ENCODE measurements at places on chromosomes 3 and 15. TPM values are rescaled to one million over a fixed set of nuclear protein-coding genes. Genes with fewer than 3 reads are reported as not detected.

FGF12 gene
- 0.38 TPM for polyA plus RNA-seq

COX17 gene
- 124 TPM for polyA plus RNA-seq

SI gene
- not detected for polyA plus RNA-seq

TMIE gene
- polyA plus RNA-seq, result not detected

CHST13 gene
- polyA plus RNA-seq, result not detected

CDHR4 gene
- polyA plus RNA-seq, result not detected

MESP1 gene
- 1.8 TPM for polyA plus RNA-seq

C3orf52 gene
- polyA plus RNA-seq, result 0.50 TPM

THRB gene
- 0.38 TPM for polyA plus RNA-seq

GXYLT2 gene
- polyA plus RNA-seq, result not detected

CPB1 gene
- polyA plus RNA-seq, result not detected

GOLGA8N gene
- polyA plus RNA-seq, result 0.38 TPM

SEMA3B gene
- not detected for polyA plus RNA-seq

DCBLD2 gene
- not detected for polyA plus RNA-seq

TEX55 gene
- polyA plus RNA-seq, result not detected

ISL2 gene
- 0.89 TPM for polyA plus RNA-seq

GOLGA8T gene
- polyA plus RNA-seq, result not detected

GABRB3 gene
- not detected for polyA plus RNA-seq

PTX3 gene
- polyA plus RNA-seq, result not detected

UBE2E2 gene
- polyA plus RNA-seq, result 59.8 TPM

REC114 gene
- polyA plus RNA-seq, result not detected

MAP1A gene
- polyA plus RNA-seq, result not detected

ZNF106 gene
- polyA plus RNA-seq, result 66.5 TPM

SERINC4 gene
- polyA plus RNA-seq, result 1.1 TPM

CYFIP1 gene
- 12.5 TPM for polyA plus RNA-seq

MASP1 gene
- polyA plus RNA-seq, result not detected

RPP25 gene
- 4.9 TPM for polyA plus RNA-seq

TMF1 gene
- polyA plus RNA-seq, result 43.2 TPM

ISLR gene
- not detected for polyA plus RNA-seq

CKMT1B gene
- not detected for polyA plus RNA-seq

CCR9 gene
- 6.3 TPM for polyA plus RNA-seq

P2RY14 gene
- 4.8 TPM for polyA plus RNA-seq

IL17RD gene
- not detected for polyA plus RNA-seq

CX3CR1 gene
- polyA plus RNA-seq, result 10.3 TPM

KLHL25 gene
- polyA plus RNA-seq, result 0.60 TPM

THPO gene
- 0.14 TPM for polyA plus RNA-seq

CAND2 gene
- 0.35 TPM for polyA plus RNA-seq

MYL3 gene
- not detected for polyA plus RNA-seq

Measured in IgD-negative memory B cell (primary cell).